ENCODE measurements at places on chromosomes 2 and 18.

DNA sequence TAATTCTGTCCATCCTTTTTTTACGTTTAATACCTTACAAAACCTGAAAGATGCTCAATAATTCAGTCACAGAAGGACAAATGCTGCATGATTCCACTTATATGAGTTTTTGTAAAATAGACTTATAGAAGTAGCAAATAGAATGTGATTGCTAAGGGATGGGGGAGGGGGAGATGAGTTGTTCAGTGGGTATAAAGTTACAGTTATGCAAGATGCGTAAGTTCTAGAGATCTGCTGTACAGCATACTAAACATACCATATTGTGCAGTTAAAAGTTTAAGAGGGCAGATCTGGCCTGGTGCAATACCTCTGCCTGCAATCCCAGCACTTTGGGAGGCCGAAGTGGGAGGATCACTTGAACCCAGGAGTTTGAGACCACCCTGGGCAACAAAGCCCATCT, 78.8 kb downstream of the TET3 start:
- DNase-seq, result no peak

DNA sequence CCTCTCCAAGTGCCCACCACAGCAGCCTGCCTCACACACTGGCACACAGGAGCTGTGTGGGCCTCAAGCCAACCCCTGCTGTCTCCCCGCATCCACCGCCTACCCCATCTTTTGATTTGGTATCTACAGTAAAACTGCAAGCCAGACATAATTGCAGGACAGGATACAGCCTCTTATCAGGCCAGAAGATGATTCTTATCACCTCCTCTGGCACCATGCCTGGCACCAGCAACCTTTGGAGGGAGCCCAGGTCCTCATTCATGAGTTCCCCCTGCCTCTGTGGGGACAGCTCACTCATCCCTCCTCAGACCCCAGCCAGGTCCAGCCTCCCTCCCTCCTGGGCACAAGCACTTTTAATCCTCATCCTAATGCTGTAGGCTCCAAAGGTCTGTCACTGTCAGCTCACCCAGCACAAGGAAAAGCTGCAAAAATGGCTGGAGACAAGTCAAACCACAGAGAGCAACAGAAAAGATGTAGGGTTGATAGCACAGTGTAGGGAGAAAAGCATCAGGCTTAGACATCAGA, 9.7 kb downstream of the RAB11FIP5 start:
- DNase-seq, result no peak

GRCh38 chr2:27058210-27058609, 6.7 kb downstream of the AGBL5 start:
- DNase-seq, result no peak

DNA sequence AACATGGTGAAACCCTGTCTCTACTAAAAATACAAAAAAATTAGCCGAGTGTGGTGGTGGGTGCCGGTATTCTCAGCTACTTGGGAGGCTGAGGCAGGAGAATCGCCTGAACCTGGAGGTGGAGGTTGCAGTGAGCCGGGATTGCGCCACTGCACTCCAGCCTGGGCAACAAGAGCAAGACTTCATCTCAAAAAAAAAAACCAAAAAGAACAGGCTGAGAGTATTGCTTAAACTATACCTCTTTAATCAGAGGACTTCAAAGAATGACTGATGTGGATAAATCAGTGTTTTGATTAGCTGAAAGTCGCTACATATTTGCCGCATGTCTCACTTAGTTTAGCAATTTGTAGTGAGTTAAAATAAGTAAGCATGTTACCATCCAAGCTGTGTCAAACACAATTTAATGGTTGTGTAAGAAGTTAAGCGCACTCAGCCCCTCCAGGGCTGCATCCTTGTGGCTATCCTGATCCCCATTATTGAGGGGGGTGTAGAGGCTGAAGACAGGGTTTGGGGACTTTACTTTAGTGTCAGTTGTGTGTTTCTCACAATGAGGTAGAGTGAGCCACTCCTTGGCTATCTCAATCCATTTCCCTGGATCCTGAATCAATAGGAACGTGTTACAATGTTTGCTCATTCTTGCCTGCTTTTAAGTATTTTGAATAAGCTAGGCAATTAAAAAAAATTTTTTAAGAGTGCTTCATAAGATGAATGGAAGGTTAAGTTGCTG, 11.0 kb upstream of the FARP2 start:
- no peak for DNase-seq

DNA sequence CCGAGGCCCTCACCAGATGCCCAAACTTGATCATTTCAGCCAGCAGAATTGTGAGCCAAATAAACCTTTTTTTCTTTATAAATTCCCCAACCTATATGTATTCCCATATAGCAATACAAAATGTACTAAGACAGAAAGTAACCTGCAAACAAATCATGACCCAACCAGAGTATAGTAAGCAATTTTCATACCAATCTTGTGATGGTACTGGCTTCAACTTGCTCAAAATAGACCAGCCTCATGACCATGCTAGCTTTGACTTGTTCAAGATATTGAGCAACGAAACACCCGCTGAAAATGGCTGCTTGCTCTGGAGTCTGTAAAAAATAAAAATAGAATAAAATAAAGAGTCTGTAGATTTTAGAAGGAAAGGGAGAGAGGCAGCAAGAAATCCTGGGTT, 97.6 kb downstream of the C1D start:
- no peak for DNase-seq

DNA sequence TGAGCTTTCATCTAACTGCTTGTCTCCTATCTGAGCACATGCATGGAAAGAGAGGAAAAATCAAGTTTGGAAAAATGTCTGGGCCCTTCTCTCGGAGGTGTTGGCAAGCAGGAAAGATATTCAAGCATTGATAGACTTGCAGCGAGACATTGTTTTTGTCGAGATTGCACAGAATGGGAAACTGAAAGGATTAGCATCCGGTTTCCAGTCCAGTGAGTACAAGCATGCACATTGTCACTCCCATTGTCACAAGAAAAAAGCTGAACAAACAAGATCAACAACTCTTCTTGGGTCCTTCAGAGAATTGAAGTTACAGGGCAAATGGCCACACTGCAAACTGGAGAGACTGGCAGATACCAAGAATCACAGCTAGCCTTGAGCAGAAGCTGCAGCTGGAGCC, 19.6 kb upstream of the MC5R start:
- DNase-seq, result no peak

DNA sequence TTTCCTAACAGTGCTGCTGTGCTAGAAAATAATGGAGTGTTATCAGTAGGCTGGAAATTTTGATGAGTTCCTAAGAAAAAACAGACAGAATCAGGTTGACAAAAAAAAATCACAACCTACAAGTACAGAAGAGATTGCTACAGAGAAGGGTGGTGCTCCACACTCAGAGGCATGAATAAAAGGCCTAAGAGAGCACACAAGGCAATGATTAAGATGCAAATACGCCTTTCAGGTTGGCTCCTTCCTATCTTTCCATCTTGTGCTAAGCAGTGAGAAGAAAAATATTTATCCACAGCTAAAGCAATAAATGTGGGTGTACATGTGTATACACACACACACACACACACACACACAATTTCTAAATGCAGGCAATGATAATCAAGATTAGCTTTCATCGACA, 130.6 kb upstream of the UBE2E3 start:
- no peak for DNase-seq

DNA sequence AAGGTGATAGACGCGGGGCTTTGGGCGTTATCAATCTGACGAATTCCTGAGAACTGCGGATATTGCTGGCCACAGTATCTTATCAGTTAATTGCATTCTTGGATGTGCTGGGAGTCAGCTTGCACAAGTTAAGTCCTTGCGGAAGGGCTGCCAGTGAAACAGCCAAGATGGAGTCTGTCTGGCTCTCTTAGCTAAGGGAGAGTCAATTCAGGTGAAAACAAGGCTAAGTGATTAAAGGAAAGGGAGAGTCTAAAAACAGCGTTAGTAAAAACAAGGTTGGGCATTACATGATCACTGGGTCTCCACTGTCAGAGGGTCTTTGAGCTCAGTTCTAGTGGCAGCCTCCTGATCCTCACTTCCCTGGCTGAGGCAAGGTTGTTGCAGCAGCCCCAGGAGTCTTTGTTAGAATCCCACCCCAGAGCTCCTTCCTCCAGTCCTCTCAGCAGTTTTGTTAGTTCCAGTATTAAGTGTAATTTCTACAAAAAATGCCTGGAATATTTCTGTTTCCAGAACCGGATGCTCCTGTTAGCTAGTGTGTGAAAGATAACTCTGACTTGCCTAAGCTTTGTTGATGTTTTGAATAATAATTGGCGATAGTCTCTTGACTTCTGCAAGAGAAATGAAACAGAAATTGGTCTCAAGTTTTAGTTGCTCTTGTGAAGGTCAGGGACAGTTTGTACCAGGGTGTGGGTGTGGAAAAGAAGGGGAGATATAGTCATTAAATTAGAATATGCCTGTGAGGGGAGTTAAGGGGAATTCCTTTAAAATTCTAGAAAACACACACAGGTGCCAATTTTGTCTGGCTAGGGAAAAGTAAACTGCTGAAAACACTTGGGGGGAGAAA, 10.6 kb downstream of the CFLAR start:
- no peak for DNase-seq

DNA sequence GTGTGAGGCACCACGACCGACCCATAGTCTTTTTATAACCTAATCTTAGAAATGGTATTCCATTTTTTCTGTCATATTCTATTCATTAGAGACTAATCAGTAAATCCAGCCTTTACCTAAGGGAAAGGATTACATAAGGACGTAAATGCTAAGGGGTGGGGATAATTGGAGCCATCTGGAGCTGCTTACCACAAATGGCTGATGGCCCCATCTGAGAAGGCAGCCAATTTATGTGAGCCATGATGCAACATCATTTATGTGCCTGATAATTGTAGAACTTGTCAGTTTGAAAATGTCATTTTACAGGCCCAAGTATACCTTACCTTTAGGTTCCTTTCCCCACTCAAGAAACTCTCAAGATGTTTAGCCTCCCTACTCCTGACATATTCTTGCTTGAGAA, 44.0 kb downstream of the ARHGEF33 start:
- no peak for DNase-seq

- no peak for DNase-seq
Measured at GRCh38 chr2:46974659-46975058, 59.1 kb upstream of the MCFD2 start.

GRCh38 chr18:56112013-56112749, 524.2 kb upstream of the TCF4 start:
- DNase-seq, result no peak

GRCh38 chr18:73544032-73544431, 603.6 kb downstream of the FBXO15 start:
- DNase-seq, result no peak

- no peak for DNase-seq
Measured at GRCh38 chr2:201255408-201256033, 4.8 kb upstream of the CASP8 start.

- DNase-seq, result no peak
Measured at GRCh38 chr2:88233216-88233615, 63.1 kb downstream of the THNSL2 start.

DNA sequence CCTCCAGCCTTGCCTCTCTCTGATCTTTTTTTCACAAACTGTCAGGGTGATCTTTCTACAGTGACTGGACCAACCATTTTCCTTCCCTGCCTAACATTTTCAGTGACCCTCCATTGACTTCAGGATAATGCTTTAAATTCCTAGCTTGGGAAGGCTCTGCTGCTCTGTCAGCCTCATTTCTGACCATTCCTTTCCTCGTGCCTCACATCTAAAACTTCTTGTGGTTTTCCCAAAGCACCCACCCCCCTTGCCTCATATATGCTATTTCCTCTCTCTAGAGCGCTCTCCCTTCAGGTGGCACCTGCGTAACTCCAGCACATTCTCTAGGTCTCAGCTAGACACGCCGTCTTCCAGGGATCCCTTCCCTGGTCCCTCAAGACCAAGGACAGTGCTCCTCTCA, 37.2 kb downstream of the DRC1 start:
- no peak for DNase-seq

DNA sequence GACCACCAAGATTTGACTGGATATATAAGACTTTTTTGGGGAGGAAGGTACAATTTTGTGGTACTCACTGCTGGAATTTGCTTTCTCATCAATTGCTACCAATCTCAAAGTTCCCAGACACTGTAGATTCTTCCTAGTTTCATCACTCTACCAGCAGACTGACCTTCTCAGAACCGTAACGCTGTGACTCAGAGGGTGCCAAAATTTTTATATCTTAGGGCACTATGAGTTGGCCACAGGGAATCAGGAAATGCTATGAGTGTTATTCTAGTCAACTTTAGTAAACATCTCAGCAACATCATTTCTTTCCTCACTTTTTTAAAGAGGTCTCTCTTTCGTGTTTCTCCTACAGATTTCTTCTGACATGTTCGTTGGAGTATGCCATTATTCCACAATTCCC, 499.0 kb downstream of the TMX3 start:
- no peak for DNase-seq

GRCh38 chr2:17543848-17544247, 3.4 kb downstream of the VSNL1 start:
- no peak for DNase-seq

- no peak for DNase-seq
Measured at GRCh38 chr2:61713457-61713856, 140.4 kb downstream of the FAM161A start.

GRCh38 chr2:46003903-46004473, 293.2 kb upstream of the EPAS1 start:
- DNase-seq, result no peak

- no peak for DNase-seq
Measured at GRCh38 chr18:22408059-22408458, 9.7 kb downstream of the CTAGE1 start.

GRCh38 chr2:62817348-62817747, 111.8 kb downstream of the EHBP1 start:
- no peak for DNase-seq

GRCh38 chr2:158501301-158501700, 44.5 kb downstream of the PKP4 start:
- DNase-seq, result no peak

DNA sequence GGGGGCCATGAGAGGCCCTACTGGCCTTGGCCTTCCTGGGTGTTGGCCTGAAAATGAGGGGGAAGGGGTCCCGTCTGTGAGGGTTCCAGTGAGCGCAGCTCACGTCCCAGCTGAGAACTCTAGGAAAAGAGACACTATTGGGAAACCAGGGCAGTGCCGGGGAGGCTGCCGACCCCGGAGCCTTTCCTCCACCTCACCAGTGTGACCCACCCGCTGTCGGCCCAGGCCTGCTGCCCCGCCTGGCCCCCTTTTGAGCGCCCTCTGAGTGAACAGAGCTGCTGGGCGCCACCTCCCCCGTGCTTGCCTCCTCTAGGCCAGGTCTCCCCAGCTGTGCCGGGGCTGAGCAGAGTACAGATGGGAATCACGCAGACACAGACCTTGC, 17.5 kb upstream of the ARHGEF4 start:
- DNase-seq, result no peak

- no peak for DNase-seq
Measured at GRCh38 chr2:25314514-25315315, 27.0 kb downstream of the DNMT3A start.

- DNase-seq, result no peak
Measured at GRCh38 chr18:11808001-11808855, 43.0 kb upstream of the CHMP1B start.

- no peak for DNase-seq
Measured at GRCh38 chr2:98444436-98445176, at the start of gene INPP4A. Gene INPP4A, plus strand, starts transcription at chr2:98444858. Its CDS starts 75,191 bp downstream, at chr2:98520049.

DNA sequence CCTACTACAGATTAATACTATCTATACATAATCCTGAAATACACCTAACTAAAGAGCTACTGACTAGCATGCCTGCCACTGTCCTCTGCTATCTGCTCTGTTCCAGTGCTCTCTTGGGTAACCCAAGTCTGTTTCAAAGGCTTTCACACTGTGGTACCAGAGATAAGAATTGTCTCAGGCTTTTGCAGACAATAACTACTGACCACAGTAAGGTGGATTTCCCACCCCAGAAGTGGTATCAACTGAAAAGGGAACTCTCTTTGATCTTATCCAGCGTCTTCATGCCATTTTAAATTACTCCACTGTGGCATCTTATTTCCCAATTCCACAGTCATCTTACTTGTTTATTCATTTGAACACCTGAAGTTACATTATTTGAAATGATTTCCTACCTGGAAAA, 190.2 kb downstream of the IKZF2 start:
- no peak for DNase-seq

Data from NCI-H2081 treated with DMSO at 0.1 percent for 48 hours (cell line).